ENCODE measurements at places on chromosomes 6 and 20.

GRCh38 chr20:13517831-13518230 lies 120.9 kb downstream of the TASP1 start:
- peaks cover 35% of the 10 kb centered on the region for H3K36me3 ChIP-seq
- no peak overlapping the region for H3K4me3 ChIP-seq
- DNase-seq = no peak

DNA sequence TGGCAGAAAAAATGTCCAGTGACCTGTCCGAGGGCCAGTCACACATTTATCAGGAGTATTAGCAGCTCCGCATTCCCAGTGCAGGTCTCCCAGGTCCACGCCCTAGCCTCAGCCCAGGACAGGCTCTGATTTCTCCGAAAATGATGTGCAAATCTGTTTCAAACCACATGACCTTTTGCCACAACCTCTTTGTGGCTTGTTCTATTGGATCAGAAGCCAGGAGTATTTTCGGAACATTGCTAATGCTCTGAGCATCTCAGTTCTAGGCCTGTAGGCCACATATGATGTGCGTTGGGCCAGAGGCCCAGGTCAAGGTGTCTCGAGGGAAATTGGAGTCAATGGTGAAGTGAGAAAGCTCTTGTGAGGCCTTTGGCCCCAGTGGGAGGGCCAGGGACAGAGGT lies 40.4 kb downstream of the SNX5 start:
- DNase-seq = no peak
- H3K36me3 ChIP-seq = no peaks in the 10 kb centered on the region
- no peaks in the 10 kb centered on the region for H3K4me1 ChIP-seq
- peaks cover 18% of the 10 kb centered on the region for H3K27me3 ChIP-seq
- no peak overlapping the region for H3K27ac ChIP-seq
- H3K4me3 ChIP-seq = no peak overlapping the region

GRCh38 chr6:137846772-137847313 lies 20.2 kb upstream of the TNFAIP3 start:
- H3K27ac ChIP-seq = no peak overlapping the region
- no peak for DNase-seq
- H3K36me3 ChIP-seq = peaks cover 15% of the 10 kb centered on the region
- H3K27me3 ChIP-seq = no peaks in the 10 kb centered on the region
- H3K4me3 ChIP-seq = no peak overlapping the region
- H3K4me1 ChIP-seq = peaks cover 2% of the 10 kb centered on the region

DNA sequence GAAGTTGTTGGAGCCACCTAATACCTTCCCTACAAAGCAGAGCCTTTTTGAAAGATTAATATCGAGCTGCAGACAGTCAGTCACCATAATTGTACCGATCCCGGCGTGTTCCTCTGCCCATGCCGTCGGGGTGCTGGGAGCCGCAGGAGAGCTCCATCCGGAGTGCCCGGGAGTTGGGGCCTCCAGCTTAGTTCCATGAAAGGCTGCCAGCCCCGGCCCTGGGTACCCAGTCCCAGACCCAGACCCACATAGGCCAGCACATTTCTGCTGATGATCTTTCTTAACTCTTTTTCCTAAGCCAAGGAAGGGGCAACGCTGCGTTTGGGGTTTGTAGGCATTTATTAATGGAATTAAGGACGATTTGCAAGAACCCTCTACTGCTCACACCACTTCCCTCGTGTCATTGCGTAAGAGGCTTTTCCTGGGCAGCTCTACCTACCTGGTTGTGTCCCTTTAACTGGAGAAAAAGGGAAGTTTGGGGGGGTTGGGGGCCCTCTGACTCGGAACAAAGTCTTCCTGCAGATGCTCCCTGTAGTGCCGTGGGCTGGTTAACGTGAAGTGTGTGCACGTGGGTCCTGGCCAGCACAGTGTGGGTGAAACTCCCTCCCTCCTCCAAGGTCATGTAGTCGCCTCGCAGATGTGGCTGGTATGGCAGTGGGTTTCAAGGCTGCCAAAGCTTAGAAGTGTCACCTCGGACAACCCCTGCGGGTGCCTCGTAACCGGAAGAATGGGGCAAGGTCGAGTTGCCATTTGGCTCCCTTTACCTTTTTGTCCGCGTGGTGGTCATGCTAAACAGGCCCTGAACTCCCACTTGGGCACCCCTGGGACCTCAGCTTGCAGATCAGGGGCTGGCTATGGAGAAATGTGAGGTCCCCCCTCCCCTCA lies 54.3 kb upstream of the APCDD1L start:
- no peak overlapping the region for H3K4me3 ChIP-seq
- no peaks in the 10 kb centered on the region for H3K4me1 ChIP-seq
- H3K36me3 ChIP-seq = no peaks in the 10 kb centered on the region
- H3K27me3 ChIP-seq = peaks cover 14% of the 10 kb centered on the region
- H3K27ac ChIP-seq = no peak overlapping the region
- no peak for DNase-seq

- no peak overlapping the region for H3K4me3 ChIP-seq
- no peak overlapping the region for H3K27ac ChIP-seq
- no peaks in the 10 kb centered on the region for H3K27me3 ChIP-seq
- DNase-seq = no peak
- peaks cover 23% of the 10 kb centered on the region for H3K36me3 ChIP-seq
- peaks cover 37% of the 10 kb centered on the region for H3K4me1 ChIP-seq
Observed at GRCh38 chr6:87213364-87213763, 58.0 kb downstream of the ZNF292 start.

DNA sequence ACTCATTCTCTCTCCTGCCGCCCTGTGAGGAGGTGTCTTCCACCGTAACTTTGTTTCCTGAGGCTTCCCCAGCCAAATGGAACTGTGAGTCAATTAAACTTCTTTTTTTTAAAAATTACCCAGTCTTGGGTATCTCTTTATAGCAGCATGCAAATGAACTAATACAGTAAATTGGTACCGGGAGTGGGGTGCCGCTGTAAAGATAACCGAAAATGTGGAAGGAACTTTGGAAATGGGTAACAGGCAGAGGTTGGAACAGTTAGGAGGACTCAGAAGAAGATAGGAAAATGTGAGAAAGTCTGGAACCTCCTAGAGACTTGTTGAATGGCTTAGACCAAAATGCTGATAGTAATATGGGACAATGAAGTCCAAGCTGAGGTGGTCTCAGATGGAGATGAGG lies 55.8 kb downstream of the EPB41L2 start:
- H3K36me3 ChIP-seq = peaks cover 12% of the 10 kb centered on the region
- no peaks in the 10 kb centered on the region for H3K27me3 ChIP-seq
- no peaks in the 10 kb centered on the region for H3K4me1 ChIP-seq
- no peak overlapping the region for H3K4me3 ChIP-seq

- H3K4me3 ChIP-seq = no peak overlapping the region
- no peak overlapping the region for H3K27ac ChIP-seq
- no peaks in the 10 kb centered on the region for H3K4me1 ChIP-seq
- no peaks in the 10 kb centered on the region for H3K27me3 ChIP-seq
Observed at GRCh38 chr6:83378621-83379388, 52.0 kb downstream of the ME1 start.

- no peaks in the 10 kb centered on the region for H3K27me3 ChIP-seq
- H3K4me1 ChIP-seq = no peaks in the 10 kb centered on the region
- H3K27ac ChIP-seq = no peak overlapping the region
- no peak for DNase-seq
- no peak overlapping the region for H3K4me3 ChIP-seq
- H3K36me3 ChIP-seq = no peaks in the 10 kb centered on the region
Observed at GRCh38 chr6:19472153-19472552, 365.0 kb upstream of the ID4 start.

Measured in activated CD8-positive, alpha-beta memory T cell treated with anti-CD3 and anti-CD28 coated beads, Interleukin-2, amount 10 ng/mL, durations not matched to agents 7 days and 5 days (primary cell).